ENCODE measurements at places on chromosomes 3 and 15. TPM values are rescaled to one million over a fixed set of nuclear protein-coding genes. Genes with fewer than 3 reads are reported as not detected.

GRCh38 chr15:99006146-99006545, 1.4 kb downstream of the PGPEP1L start:
- H3K4me3 ChIP-seq: no peak overlapping the region
- H3K27ac ChIP-seq: no peak overlapping the region
- no peak for DNase-seq

GRCh38 chr3:70333080-70333479, 20.6 kb upstream of the MDFIC2 start:
- no peak overlapping the region for H3K27ac ChIP-seq
- no peak for DNase-seq
- H3K4me3 ChIP-seq: no peak overlapping the region
- no peaks in the 10 kb centered on the region for H3K36me3 ChIP-seq
- H3K4me1 ChIP-seq: no peaks in the 10 kb centered on the region

- no peak for DNase-seq
- no peaks in the 10 kb centered on the region for H3K36me3 ChIP-seq
- H3K4me3 ChIP-seq: no peak overlapping the region
- H3K27me3 ChIP-seq: no peaks in the 10 kb centered on the region
- no peak overlapping the region for H3K27ac ChIP-seq
These were observed 310.3 kb downstream of the PTPRG start for GRCh38 chr3:61871644-61872043.

DNA sequence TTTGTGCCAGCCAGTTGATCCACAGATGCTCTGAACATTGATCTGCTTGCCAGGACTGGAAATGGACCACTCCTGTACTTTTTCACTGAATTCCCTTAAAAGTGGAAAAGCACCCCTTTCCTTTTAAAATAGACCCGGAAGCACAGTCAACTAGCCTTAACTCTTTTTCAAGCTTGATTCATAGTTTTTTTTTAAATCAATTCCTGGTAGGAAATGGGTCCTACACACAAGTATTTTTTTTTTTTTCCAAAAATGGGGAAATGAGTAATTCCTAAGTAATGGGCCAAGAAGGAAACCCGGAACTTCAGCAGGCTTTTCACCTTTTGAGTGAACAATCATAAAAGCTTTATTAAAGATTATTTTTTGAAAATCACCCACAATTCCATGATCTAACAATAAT, 234.4 kb upstream of the ADAMTS9 start:
- H3K4me1 ChIP-seq: peaks cover 18% of the 10 kb centered on the region
- H3K27me3 ChIP-seq: no peaks in the 10 kb centered on the region
- no peak overlapping the region for H3K27ac ChIP-seq
- DNase-seq: no peak
- no peak overlapping the region for H3K4me3 ChIP-seq

DNA sequence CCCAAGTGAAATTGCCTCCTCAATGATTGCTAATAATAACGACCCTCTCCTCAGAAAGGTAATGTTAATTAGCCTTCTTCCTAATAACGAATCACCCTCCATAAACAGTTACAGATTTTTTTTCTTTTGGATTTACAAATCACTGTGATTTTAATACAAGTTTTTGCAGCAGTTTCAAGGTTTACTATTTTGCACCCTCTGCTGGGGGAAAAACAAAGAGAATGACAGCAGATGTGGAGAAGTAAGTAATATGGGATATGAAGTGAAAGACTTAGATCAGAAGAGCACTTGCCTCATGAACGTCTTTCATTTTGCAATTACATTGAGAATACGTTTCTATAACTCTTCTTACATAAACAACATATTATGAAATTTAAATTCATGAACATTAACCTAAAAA, 16.1 kb upstream of the CNTN3 start:
- no peak overlapping the region for H3K27ac ChIP-seq
- no peak overlapping the region for H3K4me3 ChIP-seq
- no peak for DNase-seq
- no peaks in the 10 kb centered on the region for H3K36me3 ChIP-seq
- H3K27me3 ChIP-seq: no peaks in the 10 kb centered on the region

DNA sequence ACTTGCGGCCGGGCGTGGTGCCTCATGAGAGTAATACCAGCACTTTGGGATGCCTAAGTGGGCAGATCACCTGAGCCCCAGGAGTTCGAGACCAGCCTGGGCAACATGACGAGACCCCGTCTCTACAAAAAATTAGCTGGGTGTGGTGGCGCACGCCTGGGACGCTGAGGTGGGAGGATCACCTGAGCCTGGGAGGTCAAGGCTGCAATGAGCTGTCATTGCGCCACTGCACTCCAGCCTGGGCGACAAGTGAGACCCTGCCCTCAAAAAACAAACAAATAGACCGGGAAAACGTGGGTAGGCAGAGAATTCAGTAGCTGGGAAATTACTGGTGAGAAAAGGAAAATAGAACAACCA, 667 bp downstream of the UMPS start:
- peak overlapping the region; percentile 95 for H3K27ac ChIP-seq
- peaks cover 8% of the 10 kb centered on the region for H3K4me1 ChIP-seq
- H3K4me3 ChIP-seq: peak overlapping the region; percentile 82
- peak; percentile 20 for DNase-seq
- H3K27me3 ChIP-seq: no peaks in the 10 kb centered on the region

The C2CD4B gene
- total RNA-seq: not detected

The GOLGB1 gene
- 10.5 TPM for total RNA-seq

The BTLA gene
- total RNA-seq: 0.22 TPM

The TTC21A gene
- total RNA-seq: 1.4 TPM
